ENCODE measurements at places on chromosomes 7 and 10. TPM values are rescaled to one million over a fixed set of nuclear protein-coding genes. Genes with fewer than 3 reads are reported as not detected.

The CUTC gene
- 24.1 TPM for total RNA-seq

The BICC1 gene
- total RNA-seq, result 72.9 TPM

The HPSE2 gene
- not detected for total RNA-seq

The SEMA3D gene
- total RNA-seq, result 2.6 TPM

The OR2A5 gene
- not detected for total RNA-seq

The CRYGN gene
- total RNA-seq, result 0.58 TPM

The CHN2 gene
- 0.29 TPM for total RNA-seq

The RSPH10B gene
- total RNA-seq, result 0.50 TPM

Measured in smooth muscle cell of trachea (primary cell).